ENCODE measurements at places on chromosomes 2 and 18. TPM values are rescaled to one million over a fixed set of nuclear protein-coding genes. Genes with fewer than 3 reads are reported as not detected.
A peak's percentile ranks its signal among the peaks of the same experiment; 100 is the strongest.

The GKN2 gene
- not detected for total RNA-seq

The IL36B gene
- total RNA-seq: not detected

The SPC25 gene
- 47.1 TPM for total RNA-seq

The CHRNA1 gene
- not detected for total RNA-seq

The GAREM1 gene
- 0.05 TPM for total RNA-seq

The CXCR4 gene
- 141 TPM for total RNA-seq

GRCh38 chr2:108908713-108909070 lies 80.3 kb downstream of the EDAR start:
- H3K27me3 ChIP-seq: no peaks in the 10 kb centered on the region
- no peak overlapping the region for H3K27ac ChIP-seq
- H3K4me3 ChIP-seq: no peak overlapping the region
- no peaks in the 10 kb centered on the region for H3K36me3 ChIP-seq
- no peaks in the 10 kb centered on the region for H3K4me1 ChIP-seq

GRCh38 chr18:24417480-24417879 lies 9.0 kb upstream of the IMPACT start:
- H3K27ac ChIP-seq: no peak overlapping the region
- H3K36me3 ChIP-seq: no peaks in the 10 kb centered on the region
- DNase-seq: no peak
- H3K27me3 ChIP-seq: peaks cover 26% of the 10 kb centered on the region
- no peak overlapping the region for H3K4me3 ChIP-seq
- peaks cover 22% of the 10 kb centered on the region for H3K4me1 ChIP-seq

DNA sequence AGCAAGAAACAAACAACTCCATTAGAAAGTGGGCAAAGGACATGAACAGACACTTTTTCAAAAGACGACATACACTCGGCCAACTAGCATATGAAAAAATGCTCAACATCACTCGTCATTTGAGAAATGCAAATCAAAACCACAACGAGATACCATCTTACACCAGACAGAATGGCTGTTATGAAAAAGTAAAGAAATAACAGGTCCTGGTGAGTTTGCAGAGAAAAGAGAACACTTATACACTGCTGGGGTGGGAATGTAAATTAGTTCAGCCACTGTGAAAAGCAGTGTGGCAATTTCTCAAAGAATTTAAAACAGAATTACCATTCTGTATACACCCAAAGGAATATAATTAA lies 130.5 kb downstream of the PLCL1 start:
- no peaks in the 10 kb centered on the region for H3K27me3 ChIP-seq
- peak overlapping the region; percentile 62 for H3K4me3 ChIP-seq
- H3K36me3 ChIP-seq: no peaks in the 10 kb centered on the region
- no peak for DNase-seq
- peaks cover 42% of the 10 kb centered on the region for H3K4me1 ChIP-seq
- no peak overlapping the region for H3K27ac ChIP-seq

- H3K27ac ChIP-seq: no peak overlapping the region
- H3K4me1 ChIP-seq: no peaks in the 10 kb centered on the region
- peaks cover 1% of the 10 kb centered on the region for H3K27me3 ChIP-seq
- no peaks in the 10 kb centered on the region for H3K36me3 ChIP-seq
Observed at GRCh38 chr2:119283873-119284331, 60.3 kb downstream of the STEAP3 start.

- no peak overlapping the region for H3K4me3 ChIP-seq
- H3K27ac ChIP-seq: no peak overlapping the region
- H3K36me3 ChIP-seq: no peaks in the 10 kb centered on the region
- H3K4me1 ChIP-seq: no peaks in the 10 kb centered on the region
- H3K27me3 ChIP-seq: peaks cover 1% of the 10 kb centered on the region
Observed at GRCh38 chr2:164868563-164869419, 27.2 kb upstream of the COBLL1 start.

- H3K27ac ChIP-seq: no peak overlapping the region
- H3K36me3 ChIP-seq: no peaks in the 10 kb centered on the region
- no peak overlapping the region for H3K4me3 ChIP-seq
- DNase-seq: no peak
- H3K27me3 ChIP-seq: peaks cover 38% of the 10 kb centered on the region
Observed at GRCh38 chr2:113275556-113276215, 3.0 kb downstream of the PAX8 start.

GRCh38 chr2:45771261-45771660 lies 119.8 kb downstream of the PRKCE start:
- no peak for DNase-seq
- H3K27me3 ChIP-seq: no peaks in the 10 kb centered on the region
- H3K36me3 ChIP-seq: no peaks in the 10 kb centered on the region
- H3K27ac ChIP-seq: no peak overlapping the region
- no peak overlapping the region for H3K4me3 ChIP-seq

- DNase-seq: no peak
- no peak overlapping the region for H3K27ac ChIP-seq
- no peaks in the 10 kb centered on the region for H3K36me3 ChIP-seq
Observed at GRCh38 chr2:128444816-128445522, 126.3 kb upstream of the HS6ST1 start.

All from activated CD4-positive, alpha-beta memory T cell treated with anti-CD3 and anti-CD28 coated beads for 36 hours (primary cell).